ENCODE measurements at places on chromosomes 1 and 21.

DNA sequence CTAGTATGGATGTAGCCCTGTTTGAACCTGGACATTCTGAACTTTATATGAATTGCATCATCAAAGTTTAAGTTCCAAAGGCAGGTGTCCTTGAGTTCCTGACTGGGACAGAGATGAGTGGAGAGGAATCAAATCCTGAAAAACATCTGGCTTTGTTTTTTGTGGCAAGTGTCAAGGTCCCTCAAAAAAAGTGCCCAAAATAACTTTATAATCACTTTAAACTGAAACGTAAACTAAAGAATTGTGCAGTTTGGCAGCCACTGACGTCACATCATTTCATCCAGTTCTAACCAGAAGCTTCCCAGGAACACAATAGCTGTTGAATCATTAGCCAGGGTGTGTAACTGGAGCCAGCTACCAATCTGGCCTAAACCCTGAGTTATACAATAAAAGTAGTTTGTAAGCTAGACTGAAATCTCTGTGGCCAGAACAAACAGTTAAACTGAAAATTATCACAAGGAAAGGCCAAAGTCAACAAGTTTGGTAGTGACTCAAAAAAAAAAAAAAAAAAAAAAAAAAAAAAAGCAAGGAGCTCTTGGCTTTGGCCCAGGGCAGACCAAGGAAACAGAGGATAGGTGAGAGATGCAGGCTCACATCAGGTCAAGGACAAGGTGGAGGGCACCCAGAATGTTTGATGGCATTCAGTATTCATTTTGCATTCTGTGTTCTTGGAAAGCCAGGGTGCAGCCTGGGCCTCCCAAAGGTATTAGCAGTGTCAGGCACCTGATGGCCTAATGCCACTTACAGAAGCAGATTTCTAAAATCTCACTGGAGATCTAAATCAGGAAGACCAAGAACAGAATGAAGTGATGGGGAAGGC, 74.3 kb downstream of the TNFSF18 start:
- DNase-seq: no peak

- DNase-seq: no peak
These were observed 25.6 kb upstream of the IER5 start for GRCh38 chr1:181062836-181063428.

DNA sequence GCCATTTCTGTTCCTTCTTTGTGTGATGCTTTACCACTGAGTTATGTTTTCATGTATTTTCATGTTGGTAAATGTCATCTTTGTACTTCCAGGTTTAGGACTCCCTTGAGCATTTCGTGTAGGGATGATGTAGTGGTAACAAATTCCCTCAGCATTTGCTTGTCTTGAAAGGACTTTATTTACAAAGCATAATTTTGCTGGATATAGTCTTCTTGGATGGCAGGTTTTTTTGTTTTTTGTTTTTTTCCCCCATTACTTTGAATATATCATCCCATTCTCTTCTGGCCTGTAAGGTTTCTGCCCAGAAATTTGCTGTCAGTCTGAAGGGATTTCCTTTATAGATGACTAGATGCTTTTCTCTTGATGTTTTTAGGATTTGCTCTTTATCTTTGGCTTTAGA, 133.4 kb downstream of the PCBP3 start:
- no peak for DNase-seq

DNA sequence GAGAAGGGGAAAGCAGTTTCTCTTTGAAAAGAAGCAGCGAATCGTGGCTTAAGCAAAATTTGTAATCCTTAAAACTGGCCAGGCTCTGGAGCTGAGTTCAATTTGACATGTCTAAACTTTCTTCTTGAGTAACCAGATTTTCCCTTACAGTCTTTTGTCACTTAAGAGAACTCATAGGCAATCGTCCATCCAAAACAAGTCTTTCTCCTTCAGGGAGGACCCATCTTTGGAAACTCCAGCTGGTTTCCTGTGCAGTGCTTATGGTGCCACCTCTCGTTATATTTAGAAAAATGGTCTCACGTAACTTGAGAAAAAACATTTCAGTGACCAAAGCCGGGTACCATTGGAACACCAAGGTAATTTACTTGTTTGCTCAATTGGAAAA, 1.8 kb upstream of the PTTG1IP start:
- no peak for DNase-seq

- peak; percentile 41 for DNase-seq
These were observed 15.0 kb upstream of the PTPN14 start for GRCh38 chr1:214566158-214567104.

DNA sequence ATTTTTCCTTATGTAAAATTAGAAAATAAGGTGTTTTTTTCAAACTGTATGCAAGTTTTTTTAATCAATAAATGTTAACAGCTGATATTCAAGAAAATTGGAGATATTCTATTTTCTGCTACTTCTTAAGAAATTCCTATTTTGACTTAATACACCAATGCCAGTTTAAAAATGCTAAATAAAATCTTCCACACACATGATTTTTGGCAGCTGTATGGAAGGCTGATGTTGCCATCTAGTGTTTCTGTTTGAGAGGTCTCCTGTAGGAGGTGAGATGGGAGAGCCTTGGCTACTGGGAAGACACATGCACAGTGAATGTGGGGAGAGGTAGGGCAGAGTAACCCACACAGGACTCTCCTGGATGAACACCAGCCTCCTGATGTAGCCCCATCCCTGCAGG, 29.2 kb upstream of the OR2B11 start:
- peak; percentile 77 for DNase-seq

GRCh38 chr21:33078907-33079582, 9.1 kb downstream of the OLIG1 start:
- peak; percentile 20 for DNase-seq

DNA sequence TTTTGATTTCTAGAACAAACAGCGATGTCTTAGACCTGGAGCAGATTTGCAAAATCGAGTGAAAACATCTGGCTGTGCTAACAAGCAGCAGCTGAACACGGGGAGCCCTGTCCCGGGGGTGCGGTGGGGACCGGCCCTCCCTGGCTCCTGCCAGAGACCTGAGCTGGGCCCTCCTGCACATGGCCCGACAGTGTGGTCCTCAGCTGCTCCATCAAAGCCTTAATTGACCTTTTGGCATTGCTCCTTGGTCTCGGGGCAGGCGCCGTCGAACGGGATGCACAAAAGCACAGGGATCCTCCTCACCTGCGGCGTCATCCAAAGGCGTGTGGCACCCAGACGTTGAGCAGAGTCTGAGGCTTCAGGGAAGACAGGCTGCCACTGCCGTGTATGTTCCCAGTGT, 73.2 kb downstream of the PRDM16 start:
- no peak for DNase-seq

DNA sequence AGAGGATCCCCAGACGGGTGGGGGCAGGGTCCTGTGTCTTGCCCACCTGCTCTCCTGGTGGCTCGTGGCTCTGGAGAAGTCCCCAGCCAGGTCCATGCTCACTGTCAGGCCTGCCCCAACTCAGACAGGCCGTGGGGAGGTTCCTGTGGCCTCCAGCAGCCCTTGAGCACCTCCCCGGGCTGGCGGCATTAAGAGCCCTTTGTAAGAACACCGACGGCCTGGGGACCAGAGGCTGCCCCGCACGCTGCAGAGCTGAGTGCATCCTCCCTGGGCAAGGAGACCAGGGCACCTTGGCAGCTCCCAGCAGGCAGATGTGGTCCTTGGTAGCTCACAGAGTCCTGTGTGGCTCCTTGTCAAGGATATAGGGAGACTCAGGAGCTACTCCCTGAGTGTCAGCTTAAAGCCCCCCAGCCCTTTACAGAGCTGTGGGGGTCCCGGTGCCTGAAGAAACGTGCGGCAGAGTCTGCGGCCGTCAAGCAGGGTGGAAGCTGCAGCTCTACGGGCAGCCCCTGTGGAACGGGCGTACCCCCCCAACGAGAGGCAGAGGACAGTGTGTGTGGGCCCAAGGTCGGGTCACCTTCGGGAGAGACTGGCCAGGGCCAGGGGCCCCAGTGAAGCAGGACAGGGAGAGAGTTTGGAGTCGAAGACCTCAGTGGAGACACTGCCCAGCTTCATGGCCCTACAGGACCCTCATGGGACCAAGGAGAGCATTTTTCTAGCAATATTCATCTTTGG, 118.6 kb downstream of the PRDM16 start:
- DNase-seq: no peak
